GM04504 (cell line): ENCODE measurements at places on chromosomes 7 and 10.

- DNase-seq: peak; percentile 62
Observed at GRCh38 chr7:1889556-1890181, 219.6 kb downstream of the ELFN1 start.

DNA sequence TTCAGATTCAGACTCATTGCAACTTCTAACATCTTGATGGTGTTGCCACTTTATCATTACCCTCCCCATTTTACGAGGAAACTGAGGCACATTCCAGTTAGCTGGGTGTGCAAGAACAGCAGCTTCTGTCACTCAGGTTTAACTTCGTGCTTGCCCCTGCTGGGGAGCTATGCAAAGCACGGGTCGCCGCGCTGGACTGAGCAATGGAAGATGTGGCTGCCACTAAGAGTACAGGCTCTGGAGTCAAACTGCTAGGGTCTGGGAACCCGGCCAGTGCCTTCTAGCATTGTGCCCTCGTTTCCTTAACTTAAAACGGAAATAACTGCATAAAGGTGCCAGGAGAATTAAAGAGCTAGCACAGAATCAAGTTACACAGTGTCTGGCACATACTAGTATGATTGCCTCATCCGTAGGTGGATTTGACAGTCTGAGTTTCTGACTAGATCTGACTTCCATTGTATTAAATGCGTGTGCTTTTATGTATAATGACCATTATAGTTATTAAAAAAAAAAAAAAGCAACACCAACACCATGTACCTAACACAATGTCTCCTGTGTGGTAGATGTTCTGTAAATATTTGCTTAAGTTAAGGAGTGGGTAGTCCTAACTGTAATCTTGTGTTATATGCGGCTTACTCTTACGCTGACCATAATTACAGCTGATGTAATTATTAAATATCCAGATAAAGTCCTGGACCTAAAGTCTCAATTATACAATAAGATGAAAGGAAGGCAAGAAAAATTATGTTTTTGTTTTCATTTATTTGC lies 842 bp downstream of the ZNF22 start:
- no peak for DNase-seq

- DNase-seq: no peak
Observed at GRCh38 chr7:10473569-10473968, 500.1 kb upstream of the PHF14 start.

DNA sequence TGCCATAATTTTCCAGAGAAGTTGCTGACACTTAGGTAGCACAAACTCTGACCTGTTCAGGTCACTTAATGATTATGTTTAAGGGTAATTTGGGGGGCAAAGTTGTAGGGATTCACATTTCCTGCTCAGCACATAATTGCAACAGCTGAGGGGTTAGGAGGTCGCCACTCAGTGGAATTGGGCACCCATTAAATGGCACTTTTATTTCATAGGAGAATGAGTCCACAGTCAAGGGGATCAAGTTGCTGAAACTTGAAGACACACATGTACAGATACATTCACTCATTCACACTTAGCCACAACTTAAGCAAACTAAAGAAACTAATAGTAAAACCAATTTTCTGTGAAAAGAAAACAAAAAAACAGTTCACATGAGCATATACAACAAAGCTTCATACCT lies 1.5 kb downstream of the PCDH15 start:
- no peak for DNase-seq

- DNase-seq: no peak
Observed at GRCh38 chr10:130493021-130493420, 356.8 kb downstream of the GLRX3 start.

DNA sequence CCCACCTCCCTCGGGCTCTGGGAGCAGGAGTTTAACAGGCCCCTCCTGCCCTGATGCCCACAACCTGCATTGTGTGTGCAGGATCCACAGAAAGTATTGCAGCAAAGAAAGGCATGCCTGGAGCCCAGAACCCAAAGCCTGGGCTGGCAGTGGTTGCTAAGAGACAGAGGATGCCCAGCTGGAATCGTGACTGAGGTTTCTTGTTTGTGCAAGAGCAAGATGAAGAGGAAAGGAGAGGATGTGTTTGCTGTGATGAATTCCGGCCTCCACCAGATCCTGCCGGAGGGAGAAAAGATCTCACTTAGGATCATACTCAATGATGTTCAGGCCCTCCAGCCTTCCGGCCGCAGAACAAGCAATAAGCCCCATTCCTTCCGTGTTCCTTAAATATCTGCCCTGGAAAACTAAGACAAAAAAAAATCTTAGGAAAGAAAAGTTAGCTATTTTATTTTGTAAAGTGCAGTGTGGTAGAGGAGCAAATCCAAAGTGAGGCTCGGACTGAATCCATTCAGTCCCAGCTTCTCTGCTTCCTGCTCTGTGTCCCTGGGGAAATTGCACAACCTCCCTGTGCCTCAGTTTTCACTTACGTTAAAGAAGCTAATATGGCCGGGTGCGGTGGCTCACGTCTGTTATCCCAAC lies 57.1 kb downstream of the SLIT1 start:
- DNase-seq: no peak

DNA sequence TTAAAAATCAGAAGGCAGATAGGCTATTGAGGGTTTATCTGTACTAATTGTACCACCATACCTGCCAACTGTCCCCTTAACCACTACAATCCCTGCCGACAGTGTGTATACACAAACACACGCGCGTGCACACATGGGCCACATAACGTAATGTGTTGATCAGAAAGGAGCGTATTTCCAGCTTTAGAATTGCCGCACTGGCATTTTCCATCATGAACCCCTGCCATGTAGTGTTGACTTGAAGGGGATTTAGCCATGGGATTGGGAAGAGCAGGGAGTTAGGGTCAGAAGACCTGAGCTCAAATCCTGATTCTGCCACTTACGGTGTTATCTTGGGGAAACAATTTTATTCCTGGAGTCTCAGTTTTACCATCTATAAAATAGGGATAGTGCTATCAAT lies 158.9 kb downstream of the TCF7L2 start:
- no peak for DNase-seq

- DNase-seq: no peak
Observed at GRCh38 chr7:9204571-9204970, 771.2 kb downstream of the NXPH1 start.

GRCh38 chr7:77783111-77783510 lies 15.1 kb downstream of the TMEM60 start:
- no peak for DNase-seq

GRCh38 chr7:5620459-5620881 lies 161.0 kb downstream of the RNF216 start:
- DNase-seq: no peak

DNA sequence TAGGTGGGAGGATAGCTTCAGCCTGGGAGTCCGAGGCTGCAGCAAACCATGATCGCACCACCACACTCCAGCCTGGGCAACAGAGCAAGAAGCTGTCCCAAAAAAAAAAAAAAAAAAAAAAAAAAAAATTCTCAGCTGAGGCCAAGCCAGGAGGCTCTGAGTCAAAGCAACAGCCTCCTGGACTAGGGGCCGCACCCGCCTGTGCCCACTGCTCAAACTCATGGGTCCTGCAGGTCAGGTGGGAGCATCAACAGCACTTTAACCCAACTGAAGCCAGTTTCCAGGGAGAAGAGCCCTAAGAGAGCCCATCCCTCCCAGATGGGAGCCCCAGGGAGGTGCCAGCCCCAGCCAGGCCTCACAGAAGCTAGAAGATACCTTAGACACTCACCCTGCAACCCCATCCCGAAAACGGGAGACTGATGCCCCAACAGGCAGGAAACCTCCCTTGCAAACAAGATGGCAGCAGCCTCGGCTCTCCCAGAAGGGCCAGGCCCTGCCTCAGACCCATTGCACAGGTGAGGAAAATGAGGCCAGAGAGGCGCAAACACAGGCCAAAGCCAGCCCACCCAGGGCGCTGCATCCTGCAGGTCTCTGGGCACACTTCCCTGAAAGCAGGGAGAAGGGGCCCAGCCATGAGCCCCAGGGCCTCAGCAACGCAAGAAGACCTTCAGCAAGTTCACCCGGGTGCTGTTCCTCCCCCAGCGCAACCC lies 11.0 kb downstream of the PDGFA start:
- DNase-seq: no peak

DNA sequence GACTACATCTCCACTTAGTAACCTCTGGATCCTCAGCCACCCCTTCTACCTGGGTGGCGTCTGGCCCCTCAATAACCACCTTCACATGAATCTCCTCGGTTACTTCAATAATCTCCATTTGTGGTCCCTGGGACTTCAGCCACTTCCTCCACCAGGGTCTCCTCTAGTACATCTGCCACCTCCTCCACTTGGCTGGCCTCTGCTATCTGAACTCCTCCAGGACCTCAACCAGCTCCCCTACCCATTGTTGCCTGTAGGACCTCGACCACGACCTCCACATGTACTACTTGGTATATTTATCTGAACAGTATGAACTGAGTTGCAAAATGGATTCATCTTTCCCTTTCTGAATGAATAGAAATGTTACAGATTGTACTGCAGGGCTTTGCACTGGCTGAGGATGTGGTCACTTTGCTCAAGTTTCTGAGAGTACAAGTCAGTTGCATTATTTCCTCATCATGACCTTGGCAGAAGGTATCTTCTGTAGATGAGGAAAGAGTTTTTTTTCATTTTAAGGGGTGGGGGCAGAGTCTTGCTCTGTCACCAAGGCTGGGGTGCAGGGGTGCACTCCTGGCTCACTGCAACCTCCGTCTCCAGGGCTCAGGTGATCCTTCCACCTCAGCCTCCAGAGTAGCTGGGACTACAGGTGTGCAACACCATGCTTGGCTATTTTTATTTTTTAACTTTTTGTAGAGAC lies 36.0 kb downstream of the MAT1A start:
- DNase-seq: no peak

GRCh38 chr10:71367271-71367670 lies 29.4 kb upstream of the CDH23 start:
- no peak for DNase-seq

GRCh38 chr7:79300573-79300972 lies 152.9 kb downstream of the MAGI2 start:
- DNase-seq: no peak

- DNase-seq: no peak
Observed at GRCh38 chr10:115164220-115164619, 71.1 kb downstream of the ATRNL1 start.
